ENCODE measurements at places on chromosomes 12 and 14.

- DNase-seq: no peak
Observed at GRCh38 chr12:51852404-51853137, 4.1 kb upstream of the FIGNL2 start.

- no peak for DNase-seq
Observed at GRCh38 chr14:49970474-49971147, 77.7 kb downstream of the ARF6 start.

- DNase-seq: no peak
Observed at GRCh38 chr12:66280561-66280960, 21.7 kb upstream of the HELB start.

DNA sequence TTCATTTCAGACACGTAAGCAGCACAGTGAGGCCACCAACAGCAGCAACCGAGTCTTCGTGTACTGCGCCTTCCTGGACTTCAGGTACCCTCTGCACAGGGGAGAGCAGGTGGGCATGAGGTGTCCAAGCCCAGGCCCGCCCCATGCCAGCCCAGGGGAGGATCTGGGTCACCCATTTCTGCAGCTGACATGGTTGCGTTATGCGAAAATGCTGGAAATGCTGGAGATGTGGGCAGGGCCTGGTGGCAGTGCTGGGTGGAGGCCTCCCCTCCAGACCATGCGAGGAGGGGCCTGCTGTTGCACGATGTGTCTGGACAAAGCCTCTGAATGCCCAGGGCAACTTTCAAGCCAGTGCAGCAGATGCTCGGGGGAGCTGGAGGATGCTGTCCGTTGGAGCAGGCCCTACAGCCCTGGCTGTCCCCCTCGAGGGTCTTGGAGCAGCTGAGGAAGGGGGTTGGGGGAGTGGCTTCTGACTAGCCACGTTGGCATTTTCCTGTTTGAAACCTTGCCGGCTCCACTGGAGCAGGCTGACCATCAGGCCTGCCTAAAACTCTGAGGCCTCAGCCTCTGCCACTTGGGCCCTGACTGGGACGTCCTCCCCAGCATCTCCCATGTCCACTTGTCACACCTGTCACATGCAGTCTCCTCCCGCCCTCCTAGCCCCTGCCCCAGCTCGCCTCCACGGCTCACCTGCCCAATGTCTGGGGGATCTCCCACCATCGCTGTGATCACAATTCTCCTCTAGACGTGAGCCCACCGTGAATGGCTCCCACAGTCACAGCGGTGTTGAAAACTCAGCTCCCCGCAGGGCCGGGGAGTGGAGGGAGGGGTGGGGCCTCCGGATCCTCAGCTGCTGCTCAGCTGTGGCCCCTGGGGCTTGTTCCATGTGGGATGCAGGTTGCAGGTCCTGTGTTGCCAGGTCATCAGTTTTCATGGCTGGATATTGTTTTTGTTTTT lies 123.4 kb downstream of the ADGRD1 start:
- no peak for DNase-seq

DNA sequence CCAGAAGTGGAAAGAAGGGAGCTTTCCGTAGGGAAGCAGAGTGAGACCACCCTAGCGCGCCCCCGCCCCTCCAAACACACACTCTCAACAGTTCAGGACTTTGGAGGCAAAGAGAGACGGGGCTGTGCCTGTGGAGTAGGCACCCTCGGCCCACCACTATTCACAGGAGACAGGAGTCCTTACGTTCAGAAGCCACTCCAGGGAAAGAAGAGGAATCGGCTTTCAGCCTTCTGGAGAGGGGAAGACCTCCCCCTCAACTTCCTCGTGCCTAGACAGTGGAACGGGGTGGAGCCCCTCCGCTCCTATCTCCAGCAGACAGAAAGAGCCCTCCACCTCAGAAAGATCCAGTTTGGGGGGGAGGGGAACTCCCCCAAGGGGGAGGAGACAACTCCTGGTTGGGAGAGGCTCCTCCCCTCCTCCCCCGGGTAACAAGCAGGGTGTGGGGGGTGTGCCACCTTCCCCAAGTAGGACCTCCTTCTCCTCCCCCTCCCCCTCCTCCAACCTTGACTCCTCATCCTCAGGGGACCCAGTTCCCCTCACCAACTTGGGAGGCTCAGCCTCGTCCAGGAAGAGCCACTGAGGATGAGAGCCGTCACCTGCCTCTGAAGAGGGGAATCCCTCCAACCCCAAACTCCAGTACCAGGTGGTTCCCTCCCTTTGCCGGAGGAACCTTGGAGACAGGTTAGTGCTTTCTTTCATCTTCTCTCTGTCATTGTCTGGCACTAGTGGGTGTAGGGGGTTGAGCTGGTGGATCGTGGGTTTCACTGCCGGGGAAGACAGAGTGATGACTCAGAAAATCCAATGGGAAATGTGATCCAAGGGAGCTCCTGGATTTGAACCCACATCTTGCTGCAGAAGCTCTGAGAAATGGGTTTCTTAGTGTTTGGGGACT lies 883 bp downstream of the FOXJ2 start:
- DNase-seq: peak; percentile 60

- DNase-seq: no peak
Observed at GRCh38 chr12:27696864-27697564, 767 bp downstream of the REP15 start.

GRCh38 chr12:48045965-48046518 lies 41.8 kb upstream of the COL2A1 start:
- no peak for DNase-seq

- no peak for DNase-seq
Observed at GRCh38 chr12:12990700-12991468, 9.2 kb downstream of the HEBP1 start.

DNA sequence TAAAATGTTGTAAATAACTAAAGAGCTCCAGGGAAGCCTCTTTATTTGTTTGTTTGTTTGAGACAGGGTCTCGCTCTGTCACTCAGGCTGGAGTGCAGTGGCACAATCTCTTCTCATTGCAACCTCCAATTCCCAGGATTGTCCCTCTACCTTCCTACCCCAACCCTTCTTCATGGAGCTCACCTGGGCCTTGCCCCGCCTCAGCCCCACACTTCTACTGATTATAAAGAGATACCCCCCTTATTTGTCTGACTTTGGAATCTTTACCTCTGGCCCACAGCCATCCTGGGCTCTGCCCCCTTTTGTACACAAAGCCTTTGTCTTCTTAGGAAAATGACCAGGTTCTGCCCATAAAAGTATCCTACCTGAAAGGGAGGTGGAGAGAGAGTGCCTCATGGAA lies 9.1 kb upstream of the BLTP3B start:
- DNase-seq: no peak

DNA sequence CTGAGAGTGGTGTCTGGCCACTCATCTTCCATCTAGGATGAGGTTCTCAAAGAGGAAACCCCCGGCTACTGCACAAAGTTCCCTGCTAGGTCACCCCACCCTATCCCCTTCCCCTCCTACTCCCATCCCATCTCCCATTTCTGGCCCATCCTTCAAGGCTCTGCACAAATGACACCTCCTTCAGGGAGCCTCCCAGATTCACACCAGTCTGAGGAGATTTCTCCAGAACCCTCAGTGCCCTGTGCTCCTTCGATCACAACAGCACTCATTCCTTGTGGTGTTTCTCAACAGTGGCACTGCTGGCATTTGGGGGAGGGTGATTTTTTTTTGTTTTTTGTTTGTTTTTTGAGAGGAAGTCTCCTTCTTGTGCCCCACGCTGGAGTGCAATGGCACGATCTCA lies 2.9 kb downstream of the CAMKK2 start:
- DNase-seq: no peak

DNA sequence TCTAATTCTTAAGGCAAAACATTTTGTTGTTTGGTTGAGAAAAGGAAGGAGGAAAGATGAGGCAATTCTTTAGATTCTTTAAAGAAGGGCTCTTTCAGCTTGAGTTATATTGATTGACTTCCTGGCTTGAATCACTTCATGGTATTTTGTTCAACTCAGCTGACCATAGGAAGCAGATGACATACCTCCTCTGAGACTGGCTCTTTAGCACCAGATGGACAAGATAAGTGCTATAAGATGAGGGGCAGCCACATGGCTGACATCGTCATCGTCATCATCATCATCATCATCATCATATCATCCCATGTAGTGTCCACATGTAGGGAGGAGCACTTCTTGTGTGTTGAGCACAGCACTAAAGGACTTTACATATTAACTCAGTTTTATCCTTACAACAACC lies 81.3 kb downstream of the SSPN start:
- no peak for DNase-seq

- no peak for DNase-seq
Observed at GRCh38 chr12:53577941-53578352, 48.2 kb downstream of the ATF7 start.

DNA sequence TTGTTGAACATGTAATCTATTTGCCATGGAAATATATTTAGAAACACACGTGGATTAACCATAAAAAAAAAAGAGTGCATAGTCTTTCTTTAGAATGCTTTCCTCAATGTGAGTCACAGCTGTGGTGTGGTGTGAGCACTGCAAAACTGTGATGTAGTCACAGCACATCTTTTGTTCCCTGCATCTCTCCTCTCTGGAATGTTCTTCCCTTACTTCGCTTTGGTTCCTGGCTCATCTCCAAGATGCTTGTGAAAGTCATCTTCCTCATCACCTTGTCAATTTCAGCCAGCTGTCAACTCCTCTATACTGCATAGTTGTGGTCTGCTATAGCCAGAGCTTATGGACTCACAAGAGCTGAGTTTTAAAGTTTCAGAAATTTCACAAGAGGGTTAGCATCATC lies 60.2 kb downstream of the STAB2 start:
- DNase-seq: no peak

DNA sequence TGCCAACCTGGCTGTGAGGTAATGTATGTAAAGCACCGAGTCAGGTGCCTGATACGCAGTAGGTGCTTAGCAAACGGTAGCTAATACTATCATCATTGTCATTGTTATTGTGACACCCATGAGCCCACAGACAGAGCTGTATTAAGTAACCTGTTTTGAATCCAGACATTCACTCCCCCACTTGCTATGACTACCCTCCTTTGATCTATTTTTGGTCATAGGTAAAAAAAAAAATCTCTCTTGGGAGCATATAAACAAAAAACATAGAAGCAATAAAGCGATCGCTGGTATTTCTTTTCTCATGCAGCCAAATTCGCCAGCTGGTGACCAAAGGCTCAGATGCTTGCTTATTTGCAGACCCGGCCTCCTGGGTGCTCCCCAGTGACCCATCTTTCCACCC lies 330.2 kb downstream of the DPF3 start:
- no peak for DNase-seq

DNA sequence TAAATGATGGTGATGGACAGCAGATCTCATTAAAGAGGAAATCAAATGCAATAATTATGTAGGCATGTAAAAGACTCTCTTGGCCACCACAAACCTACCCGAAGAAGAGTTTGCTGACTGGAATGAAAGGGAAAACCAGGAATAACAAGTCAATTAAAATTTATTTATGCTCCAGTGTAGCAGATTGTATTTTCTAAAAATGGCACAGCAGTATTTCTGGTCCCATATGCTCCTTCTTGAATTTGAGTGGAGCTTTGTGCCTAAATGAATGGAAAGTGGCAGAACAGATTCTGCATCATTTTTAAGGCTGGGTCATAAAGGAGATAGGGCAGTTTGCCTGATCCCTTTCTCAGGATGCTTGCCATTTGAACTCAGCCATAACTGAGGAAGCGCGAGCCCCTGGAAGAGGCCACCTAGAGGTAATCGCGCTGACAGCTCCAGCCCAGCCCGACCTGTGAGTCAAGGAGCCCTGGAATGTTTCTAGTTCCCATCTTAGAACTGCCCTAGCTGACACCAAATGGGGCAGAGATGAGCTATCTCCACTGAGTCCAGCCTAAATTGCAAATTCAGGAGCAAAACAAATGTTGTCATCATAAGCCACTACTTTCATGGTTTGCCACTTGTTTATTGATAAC lies 229.2 kb upstream of the TMTC1 start:
- no peak for DNase-seq

DNA sequence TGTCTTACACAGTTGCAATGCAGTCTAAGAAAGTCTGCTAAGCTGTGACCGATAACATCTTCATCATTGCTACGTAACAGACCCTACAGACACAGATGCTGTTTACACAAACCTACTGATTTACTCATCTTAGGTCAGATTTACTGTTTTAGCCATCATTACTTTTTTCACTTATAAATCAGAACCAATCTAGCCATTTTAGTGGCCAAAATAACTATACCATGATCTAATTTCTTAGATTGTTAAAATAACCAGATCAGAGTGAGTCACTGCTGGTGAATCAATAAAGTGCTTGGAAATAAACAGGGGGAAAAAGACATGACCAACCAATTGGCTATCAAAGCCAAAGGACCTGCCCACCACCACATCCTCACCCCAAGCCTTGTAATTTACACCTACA lies 57.0 kb upstream of the FOXN3 start:
- DNase-seq: no peak

DNA sequence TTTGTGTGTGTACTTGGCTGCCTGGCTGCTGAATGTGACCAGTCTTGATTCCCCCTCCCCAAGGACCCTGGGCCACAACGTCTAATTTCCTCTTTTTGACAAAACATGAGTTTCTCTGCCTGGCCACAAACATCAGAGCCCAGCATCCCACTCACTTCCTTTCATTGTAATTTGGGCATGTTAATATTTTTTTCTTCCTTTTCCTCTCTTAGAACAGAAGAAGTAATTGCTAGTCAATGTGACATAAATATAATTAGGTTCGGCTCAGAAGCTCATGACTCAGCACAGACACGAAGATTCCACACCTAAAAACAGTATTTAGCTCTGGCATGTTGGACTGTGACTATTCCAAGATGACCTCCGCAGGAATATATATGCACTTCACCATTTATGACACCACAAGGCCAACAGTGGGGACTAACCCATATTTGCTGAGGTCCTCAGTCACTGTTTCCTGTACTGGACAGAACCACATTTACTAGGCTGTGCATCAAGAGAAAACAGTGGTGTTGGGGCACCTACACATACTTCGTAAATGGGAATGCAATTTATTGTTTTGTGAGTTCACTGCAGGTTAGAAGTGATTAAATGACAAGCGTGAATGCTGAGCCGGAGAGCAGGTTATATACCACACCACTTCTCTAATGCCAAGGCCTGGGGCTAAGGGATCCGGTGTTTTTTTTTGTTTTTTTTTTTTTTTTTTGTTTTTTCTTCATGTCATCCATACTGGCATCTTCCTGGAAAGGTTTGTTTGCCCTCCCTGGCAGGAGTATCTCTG lies 4.2 kb downstream of the GSG1 start:
- no peak for DNase-seq

DNA sequence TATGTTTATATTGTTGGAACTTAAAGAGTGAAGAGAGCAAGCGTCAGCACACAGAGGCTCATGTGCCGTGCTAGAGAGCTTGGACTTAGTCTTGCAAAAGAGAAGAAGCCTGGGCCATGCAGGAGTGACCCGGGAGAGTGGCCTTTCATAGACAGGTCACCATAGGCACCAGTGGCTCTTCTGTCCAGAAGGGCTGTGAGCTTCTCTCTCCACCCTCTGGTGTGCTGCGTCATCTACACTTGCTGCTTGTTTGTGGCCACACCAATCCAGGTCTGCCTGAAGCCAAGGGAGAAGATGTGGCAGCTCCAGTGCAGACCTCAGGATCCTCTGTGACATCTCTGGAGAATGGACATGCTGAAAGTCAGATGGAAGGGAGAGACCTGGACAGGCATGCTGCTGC lies 74.4 kb downstream of the NTF3 start:
- no peak for DNase-seq

- DNase-seq: no peak
Observed at GRCh38 chr12:46296822-46297221, 28.0 kb upstream of the SLC38A1 start.
